ENCODE measurements at places on chromosomes 12 and 14. TPM values are rescaled to one million over a fixed set of nuclear protein-coding genes. Genes with fewer than 3 reads are reported as not detected.
A peak's percentile ranks its signal among the peaks of the same experiment; 100 is the strongest.

IFNG-AS1 gene
- 0.07 TPM for total RNA-seq

IL31 gene
- not detected for total RNA-seq

IFT81 gene
- total RNA-seq = 30.0 TPM

SOX5 gene
- total RNA-seq = 11.9 TPM

RTL1 gene
- total RNA-seq = 0.15 TPM

SMCO2 gene
- not detected for total RNA-seq

ARHGDIB gene
- 8.2 TPM for total RNA-seq

SLC38A2 gene
- total RNA-seq = 201 TPM

ZNF891 gene
- 2.7 TPM for total RNA-seq

SLC10A1 gene
- total RNA-seq = not detected

KITLG gene
- total RNA-seq = 1.1 TPM

SLCO1B3 gene
- total RNA-seq = not detected

DDN gene
- 5.4 TPM for total RNA-seq

PKP2 gene
- 376 TPM for total RNA-seq

DNA sequence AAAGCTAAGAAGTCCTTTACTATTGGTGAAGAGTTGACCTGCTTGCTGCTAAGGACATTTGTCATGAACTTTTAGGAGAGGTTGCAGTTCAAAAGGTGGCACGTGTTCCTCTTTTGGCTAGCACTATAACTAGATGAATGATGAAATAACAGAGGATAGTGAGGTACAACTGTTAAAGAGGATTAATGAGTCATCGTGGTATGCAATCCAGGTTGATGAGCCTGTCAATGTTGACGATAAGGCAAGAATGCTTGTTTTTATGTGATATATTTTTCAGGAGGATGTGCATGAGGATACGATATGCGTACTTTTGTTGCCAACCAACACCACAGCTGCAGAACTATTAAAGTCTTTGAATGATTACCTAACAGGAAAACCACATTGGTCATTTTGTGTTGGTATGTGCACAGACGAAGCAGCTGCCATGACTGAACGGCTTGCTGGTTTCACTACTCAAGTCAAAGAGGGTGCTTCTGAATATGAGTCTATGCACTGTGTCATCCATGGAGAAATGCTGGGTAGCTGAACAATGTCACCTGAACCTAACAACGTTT lies 10.6 kb downstream of the CEP128 start:
- no peak overlapping the region for H3K4me3 ChIP-seq
- H3K27ac ChIP-seq = peak overlapping the region; percentile 65
- H3K36me3 ChIP-seq = no peaks in the 10 kb centered on the region

DNA sequence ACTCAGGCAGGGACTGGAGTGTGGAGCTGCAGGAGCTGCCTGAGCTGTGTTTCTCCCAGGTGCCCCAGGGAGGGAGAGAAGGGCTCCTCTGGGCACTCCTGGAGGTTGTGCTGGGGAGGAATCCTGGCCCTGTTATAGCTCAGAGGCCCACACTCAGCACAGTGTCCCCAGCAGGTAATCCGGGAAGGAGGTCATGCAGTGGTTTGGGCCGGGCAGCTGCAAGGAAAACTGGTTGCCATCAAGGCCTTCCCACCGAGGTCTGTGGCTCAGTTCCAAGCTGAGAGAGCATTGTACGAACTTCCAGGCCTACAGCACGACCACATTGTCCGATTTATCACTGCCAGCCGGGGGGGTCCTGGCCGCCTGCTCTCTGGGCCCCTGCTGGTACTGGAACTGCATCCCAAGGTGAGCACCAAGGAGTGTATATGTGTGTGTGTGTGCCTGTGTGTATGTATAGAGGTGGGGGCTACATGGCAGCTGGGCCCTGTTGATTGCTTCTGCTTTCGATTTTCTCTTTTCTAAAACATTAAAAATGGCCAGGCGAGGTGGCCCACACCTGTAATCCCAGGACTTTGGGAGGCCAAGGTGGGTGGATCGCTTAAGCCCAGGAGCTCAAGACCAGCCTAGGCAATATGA lies 2.0 kb downstream of the AMHR2 start:
- DNase-seq = no peak
- peak overlapping the region; percentile 96 for H3K27ac ChIP-seq
- no peaks in the 10 kb centered on the region for H3K36me3 ChIP-seq
- H3K4me1 ChIP-seq = peaks cover 54% of the 10 kb centered on the region
- H3K4me3 ChIP-seq = peak overlapping the region; percentile 20
- no peaks in the 10 kb centered on the region for H3K27me3 ChIP-seq

- H3K4me1 ChIP-seq = peaks cover 19% of the 10 kb centered on the region
- no peak overlapping the region for H3K4me3 ChIP-seq
- DNase-seq = no peak
- H3K36me3 ChIP-seq = no peaks in the 10 kb centered on the region
Observed at GRCh38 chr14:58565832-58566231, 71.9 kb upstream of the DACT1 start.

GRCh38 chr14:24674204-24674970 lies 40.4 kb upstream of the GZMB start:
- H3K36me3 ChIP-seq = no peaks in the 10 kb centered on the region
- no peak overlapping the region for H3K4me3 ChIP-seq
- H3K27ac ChIP-seq = no peak overlapping the region

- DNase-seq = no peak
- no peak overlapping the region for H3K27ac ChIP-seq
- H3K27me3 ChIP-seq = no peaks in the 10 kb centered on the region
- H3K36me3 ChIP-seq = peaks cover 15% of the 10 kb centered on the region
- no peak overlapping the region for H3K4me3 ChIP-seq
Observed at GRCh38 chr14:104888489-104889374, 23.7 kb downstream of the CEP170B start.

- peak; percentile 90 for DNase-seq
- H3K4me1 ChIP-seq = no peaks in the 10 kb centered on the region
- peaks cover 72% of the 10 kb centered on the region for H3K27me3 ChIP-seq
- no peak within 1 kb of the TSS for H3K27ac ChIP-seq
- no peaks in the 10 kb centered on the region for H3K36me3 ChIP-seq
- H3K4me3 ChIP-seq = peak within 1 kb of the TSS; percentile 27
Observed at GRCh38 chr14:63045234-63045611, at the start of gene KCNH5. Gene KCNH5, minus strand, starts transcription at chr14:63045458. Its CDS starts 272 bp downstream, at chr14:63045186.

DNA sequence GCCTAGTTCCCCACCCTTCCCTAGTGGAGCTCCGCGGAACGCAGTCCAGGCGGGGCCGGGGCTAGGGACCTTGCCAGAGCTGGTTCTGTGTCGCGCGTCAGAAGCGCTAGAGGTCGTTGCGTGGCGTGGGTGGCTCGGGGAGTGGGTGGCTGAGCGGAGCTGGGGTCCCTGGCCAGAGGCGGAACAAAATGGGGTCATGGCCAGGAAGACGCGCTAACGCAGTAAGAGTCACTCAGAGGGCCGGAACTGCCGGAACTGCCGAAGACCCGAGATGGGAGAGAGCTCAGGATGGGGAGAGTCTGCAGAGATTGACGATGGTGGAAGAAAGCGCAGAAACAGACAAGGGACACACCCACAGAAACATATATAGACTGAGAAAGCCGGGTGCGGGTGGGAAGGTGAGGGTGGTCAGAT lies 4.8 kb downstream of the DGKA start:
- no peak overlapping the region for H3K4me3 ChIP-seq
- peaks cover 27% of the 10 kb centered on the region for H3K27me3 ChIP-seq
- H3K4me1 ChIP-seq = peaks cover 5% of the 10 kb centered on the region
- DNase-seq = no peak

DNA sequence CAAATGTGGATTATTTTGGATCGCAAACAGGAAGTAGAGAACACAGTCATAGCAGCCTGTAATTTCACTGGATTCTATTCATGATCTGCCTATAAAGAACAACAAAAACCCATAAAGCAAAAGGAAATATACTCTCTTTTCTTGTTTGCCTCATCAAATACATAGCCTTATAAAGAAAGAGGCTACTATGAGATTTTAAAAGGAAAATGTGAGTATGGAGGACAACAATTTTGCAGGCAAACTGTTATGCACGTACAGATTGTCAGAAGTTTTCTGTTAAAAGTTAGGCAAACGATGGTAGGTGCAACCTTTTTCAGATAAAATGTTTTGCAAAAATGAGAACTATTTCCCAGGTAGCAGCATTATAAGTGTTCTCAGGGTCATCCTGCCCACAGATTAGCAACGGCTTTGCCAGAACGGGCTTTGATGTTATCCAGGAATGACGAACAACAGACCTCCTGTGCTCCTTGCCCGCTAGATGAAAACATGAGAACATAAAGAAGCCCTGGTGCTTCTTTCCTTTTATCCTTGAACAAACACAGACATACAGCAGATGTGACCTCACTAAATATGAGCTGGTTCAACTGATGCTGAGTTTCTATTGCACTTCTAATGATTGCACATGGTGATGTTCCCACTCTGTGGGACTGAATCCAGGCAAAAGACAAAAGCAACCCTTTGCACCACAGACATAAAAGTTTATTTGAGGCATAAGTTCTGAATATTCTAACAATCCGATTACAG lies 88.1 kb downstream of the ITPR2 start:
- no peak overlapping the region for H3K4me3 ChIP-seq
- H3K4me1 ChIP-seq = peaks cover 19% of the 10 kb centered on the region
- H3K36me3 ChIP-seq = no peaks in the 10 kb centered on the region

- DNase-seq = no peak
- no peaks in the 10 kb centered on the region for H3K36me3 ChIP-seq
- H3K27ac ChIP-seq = no peak overlapping the region
- H3K4me1 ChIP-seq = no peaks in the 10 kb centered on the region
Observed at GRCh38 chr12:55610598-55610997, 26.1 kb upstream of the OR10P1 start.

DNA sequence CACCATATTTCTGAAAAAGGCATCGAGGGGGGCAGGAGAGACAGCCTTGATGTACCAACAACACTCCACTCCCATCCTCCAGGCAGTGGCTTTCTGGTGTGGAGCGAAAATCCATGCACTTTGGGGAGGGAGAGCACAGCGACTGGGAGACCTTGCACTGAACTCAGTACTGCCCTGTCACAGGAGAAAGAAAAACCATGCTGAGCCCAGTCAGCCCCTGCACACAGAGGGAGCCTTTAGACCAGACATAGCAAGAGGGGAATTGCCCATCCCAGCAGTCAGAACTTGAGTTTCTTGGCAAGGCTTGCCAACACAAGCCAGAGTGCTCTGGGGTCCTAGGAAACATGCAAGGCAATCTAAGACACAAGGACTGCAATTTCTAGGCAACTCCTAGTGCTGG lies 24.8 kb upstream of the SLC6A15 start:
- H3K4me1 ChIP-seq = no peaks in the 10 kb centered on the region
- no peaks in the 10 kb centered on the region for H3K36me3 ChIP-seq
- H3K27me3 ChIP-seq = no peaks in the 10 kb centered on the region

DNA sequence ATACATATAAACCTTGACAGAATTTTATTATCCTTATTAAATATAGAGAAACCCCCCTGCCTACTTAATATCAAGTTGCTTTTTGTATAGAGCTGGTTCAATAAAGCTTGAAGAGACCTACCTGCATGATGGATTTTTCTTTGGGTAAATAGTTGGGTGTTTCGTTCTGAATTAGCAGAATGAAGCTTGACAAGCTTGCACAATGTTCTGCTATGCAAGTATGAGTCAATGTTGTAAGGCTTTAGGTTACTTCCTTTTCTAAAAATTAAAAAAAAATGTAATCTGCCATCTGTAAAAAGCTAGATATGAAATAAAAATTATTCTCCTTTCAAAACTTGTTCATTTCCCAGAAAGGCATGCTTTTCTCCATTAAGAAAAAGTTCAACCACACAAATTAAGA lies 1662.6 kb upstream of the SEL1L start:
- no peaks in the 10 kb centered on the region for H3K4me1 ChIP-seq
- H3K27me3 ChIP-seq = no peaks in the 10 kb centered on the region
- no peaks in the 10 kb centered on the region for H3K36me3 ChIP-seq

DNA sequence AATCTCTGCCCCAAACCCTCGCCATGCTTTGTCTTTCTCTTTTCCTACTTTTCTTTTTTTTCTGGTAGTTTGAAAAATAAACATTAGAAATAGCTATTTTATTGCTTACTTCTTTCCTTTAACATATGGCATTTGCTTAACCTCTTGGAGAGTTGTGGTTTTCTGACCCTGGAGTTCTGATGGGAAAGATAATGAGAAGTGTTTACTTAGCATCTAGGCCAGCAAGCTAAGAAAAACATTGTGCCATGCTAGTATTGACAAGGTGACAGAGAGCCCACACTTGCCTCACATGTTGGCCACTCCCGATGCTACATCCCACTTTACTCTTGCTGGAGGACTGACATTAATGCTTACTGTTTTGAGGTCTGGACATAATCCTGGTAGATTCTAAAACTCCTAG lies 886.2 kb downstream of the DIO2 start:
- no peak overlapping the region for H3K4me3 ChIP-seq
- H3K27ac ChIP-seq = no peak overlapping the region
- no peaks in the 10 kb centered on the region for H3K27me3 ChIP-seq
- no peaks in the 10 kb centered on the region for H3K36me3 ChIP-seq
- DNase-seq = no peak

GRCh38 chr12:124734224-124734788 lies 129.4 kb downstream of the SCARB1 start:
- no peaks in the 10 kb centered on the region for H3K36me3 ChIP-seq
- no peak for DNase-seq
- no peak overlapping the region for H3K4me3 ChIP-seq
- H3K4me1 ChIP-seq = peaks cover 7% of the 10 kb centered on the region
- H3K27me3 ChIP-seq = no peaks in the 10 kb centered on the region

GRCh38 chr12:57810450-57810849 lies 8.1 kb downstream of the AVIL start:
- H3K4me3 ChIP-seq = no peak overlapping the region
- DNase-seq = peak; percentile 57
- no peaks in the 10 kb centered on the region for H3K27me3 ChIP-seq
- H3K4me1 ChIP-seq = no peaks in the 10 kb centered on the region

GRCh38 chr14:94936901-94937685 lies 167.2 kb upstream of the GSC start:
- peaks cover 11% of the 10 kb centered on the region for H3K4me1 ChIP-seq
- H3K36me3 ChIP-seq = no peaks in the 10 kb centered on the region
- no peak overlapping the region for H3K27ac ChIP-seq
- no peak overlapping the region for H3K4me3 ChIP-seq
- H3K27me3 ChIP-seq = peaks cover 6% of the 10 kb centered on the region

DNA sequence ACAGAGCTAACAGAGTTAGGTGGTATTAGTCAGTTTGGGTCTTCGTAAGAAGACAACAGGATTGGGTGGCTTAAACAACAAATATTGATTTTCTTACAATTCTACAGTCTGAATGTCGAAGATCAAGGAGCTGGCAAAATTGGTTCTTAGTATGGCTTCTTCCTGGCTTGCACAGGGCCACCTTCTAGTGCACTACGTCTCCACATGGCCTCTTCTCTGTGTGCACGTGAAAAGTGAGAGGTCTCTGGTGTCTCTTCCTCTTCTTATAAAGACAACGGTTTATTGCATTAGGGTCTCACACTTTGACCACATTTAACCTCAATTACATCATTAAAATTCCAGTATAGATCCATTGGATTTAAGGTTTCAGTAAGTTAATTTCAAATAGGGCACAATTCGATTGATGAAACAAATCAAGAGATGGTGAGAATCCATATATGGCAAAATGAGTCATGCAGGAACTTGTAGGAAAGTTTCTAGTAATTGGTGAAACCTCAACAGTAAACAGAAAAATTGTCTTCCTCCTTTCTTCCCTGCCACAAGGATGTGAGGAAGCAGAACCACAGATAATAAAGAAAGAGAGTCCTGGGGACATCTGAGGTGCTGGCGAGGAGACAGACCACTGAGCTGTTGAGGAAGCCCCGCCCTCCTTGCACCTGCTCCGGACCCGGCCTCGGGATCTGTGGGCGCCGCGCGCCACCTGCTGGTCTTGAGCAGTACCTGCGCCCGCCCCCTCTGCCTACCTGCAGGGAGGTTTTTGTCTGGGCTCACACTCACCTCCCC lies 846.7 kb downstream of the TMEM121 start:
- H3K36me3 ChIP-seq = no peaks in the 10 kb centered on the region
- H3K27ac ChIP-seq = no peak overlapping the region
- H3K4me3 ChIP-seq = no peak overlapping the region
- H3K4me1 ChIP-seq = no peaks in the 10 kb centered on the region
- no peaks in the 10 kb centered on the region for H3K27me3 ChIP-seq
- no peak for DNase-seq

Data from cardiac muscle cell (in vitro differentiated cells and primary cell).